ENCODE measurements at places on chromosomes 6 and 20.
A peak's percentile ranks its signal among the peaks of the same experiment; 100 is the strongest.

DNA sequence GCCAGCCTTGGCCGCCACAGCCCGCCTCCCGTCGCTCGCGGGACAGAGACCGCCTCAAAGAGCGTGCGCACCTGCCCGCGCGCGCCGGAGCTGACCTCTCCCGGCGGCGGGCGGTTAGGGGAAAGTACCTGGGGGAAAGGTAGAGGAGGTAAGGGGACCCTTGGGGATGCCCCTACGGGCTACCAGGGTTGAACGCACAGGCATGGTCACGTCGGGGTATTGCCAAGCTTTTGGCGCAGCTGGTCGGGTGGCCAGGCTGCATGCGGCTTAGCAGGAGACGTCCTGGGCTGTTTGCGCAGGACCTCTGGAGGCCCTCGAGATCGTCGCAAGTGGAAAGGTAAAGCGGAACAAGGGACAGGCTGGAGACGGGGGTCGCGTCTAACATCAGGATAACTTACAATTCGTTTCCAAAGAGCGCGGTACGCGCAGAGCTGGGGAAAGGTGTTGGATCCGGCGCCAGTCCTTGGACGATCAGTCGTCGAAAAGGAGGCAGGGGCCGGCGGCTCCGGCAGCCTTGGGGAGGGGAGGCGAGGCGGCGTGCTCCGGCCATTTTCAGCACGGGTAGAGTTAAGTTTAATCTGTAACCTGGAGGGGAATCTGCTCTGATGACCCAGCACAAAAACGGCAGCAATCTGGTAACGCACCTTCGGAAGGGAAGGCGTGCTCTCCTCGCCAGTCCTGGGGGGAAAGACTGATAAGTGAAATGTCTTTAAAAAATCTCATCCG, 9.0 kb downstream of the GNAS-AS1 start:
- DNase-seq = no peak

DNA sequence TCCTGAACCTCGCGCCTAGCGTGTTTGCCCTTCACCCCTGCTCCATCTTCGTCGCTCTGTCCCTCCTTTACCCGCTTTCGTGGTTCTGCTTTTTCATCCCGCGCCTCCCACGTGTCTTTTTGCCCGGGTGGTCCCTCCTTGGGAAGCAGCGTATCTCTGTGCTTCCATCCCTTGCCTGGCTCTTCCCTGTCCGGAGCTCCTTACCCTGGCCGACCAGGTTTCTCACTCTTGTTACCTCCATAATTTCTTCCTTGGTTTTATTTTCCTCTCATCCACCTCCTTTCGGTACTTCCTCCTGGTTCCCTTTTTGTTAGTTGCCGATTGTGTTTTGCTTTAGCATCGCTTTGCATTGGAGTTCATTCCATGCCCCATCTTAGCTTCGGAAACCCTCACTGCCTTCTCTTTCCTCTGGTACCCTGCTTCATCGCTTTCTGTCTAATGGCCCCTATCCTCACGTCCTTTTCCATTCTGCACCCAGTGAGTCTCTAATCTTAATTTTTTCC, 735 bp downstream of the FAM135A start:
- DNase-seq = peak; percentile 10

GRCh38 chr6:158633127-158633526, 11.4 kb downstream of the DYNLT1 start:
- no peak for DNase-seq

GRCh38 chr20:19768325-19768842, 10.3 kb downstream of the RIN2 start:
- DNase-seq = no peak

GRCh38 chr6:83199173-83199862, 6.2 kb downstream of the RWDD2A start:
- no peak for DNase-seq
